ENCODE measurements at places on chromosomes 12 and 14.

DNA sequence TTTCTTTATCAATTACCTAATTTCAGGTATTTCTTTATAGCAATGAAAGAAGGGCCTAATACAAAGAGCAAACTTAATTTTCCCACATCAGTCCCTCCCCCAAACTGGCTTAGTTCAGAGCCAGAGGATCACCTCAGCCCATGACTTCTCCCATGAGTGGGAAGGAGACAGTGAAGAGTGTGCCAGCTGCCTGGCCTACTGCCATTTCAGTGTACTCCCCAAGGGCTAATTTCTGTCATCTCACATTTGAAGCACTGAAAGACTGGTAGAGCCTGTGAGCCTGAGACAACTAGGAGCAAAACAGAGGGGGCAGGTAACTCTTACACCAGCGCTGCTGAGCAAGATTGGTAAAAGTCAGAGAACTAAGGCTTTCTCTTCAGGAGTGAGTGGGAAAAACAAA is 29.1 kb upstream of the ADAM20 start:
- no peak for DNase-seq

DNA sequence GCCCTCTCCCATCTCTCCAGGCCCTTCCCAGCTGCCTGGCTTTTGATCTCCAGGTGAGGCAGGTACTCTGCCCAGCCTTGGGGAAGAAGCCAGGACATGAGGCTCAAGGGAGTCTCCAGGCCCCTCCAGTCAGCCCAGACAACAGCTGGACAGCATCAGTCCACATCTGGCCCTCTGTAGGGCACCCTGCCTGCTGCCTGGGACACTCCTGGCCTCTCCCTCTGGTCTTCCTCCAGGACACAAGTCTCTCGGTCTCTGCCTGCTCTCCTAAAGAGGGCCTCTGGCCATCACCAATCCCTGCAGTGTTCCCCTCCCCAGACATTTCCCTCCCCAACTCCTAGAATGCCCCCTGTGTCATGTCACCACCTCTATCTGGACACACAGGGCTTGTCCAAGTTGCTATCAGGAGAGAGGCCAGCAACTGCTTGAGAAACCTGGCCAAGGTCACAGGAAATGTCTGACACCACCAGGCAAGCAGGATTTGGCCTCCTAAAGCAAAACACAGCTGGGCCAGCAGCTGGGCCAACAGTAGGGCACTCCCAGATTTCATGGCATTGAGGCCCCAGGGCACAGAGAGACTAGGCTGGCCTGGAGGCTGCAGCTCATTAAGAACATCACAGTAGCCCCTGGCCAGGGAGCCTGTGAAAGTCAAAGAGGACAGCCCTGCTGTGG is 29.0 kb downstream of the LTBP2 start:
- no peak for DNase-seq

DNA sequence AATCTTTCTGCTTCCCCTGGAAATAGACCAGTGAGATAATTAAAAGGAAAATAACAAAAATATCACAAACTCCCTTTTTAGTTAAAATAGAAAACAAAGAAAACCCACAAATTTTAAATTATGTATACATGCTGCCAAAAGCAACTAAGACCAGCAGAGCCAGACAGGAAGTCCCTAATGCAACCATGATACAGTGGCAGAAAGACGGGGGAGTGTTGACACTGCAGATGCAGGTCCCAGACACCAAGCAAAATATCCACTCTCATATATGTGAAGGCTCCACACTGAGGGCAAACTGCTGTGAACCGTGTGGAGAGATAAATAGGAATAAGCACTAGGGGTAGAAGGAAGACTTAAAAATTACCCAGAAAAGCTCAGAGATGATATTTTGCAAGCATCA is 401.0 kb downstream of the BTG1 start:
- DNase-seq: no peak

GRCh38 chr14:58639842-58640484 is 2.2 kb downstream of the DACT1 start:
- peak; percentile 77 for DNase-seq

- DNase-seq: peak; percentile 87
Measured at GRCh38 chr12:124053851-124054250, 80.8 kb downstream of the ZNF664 start.

DNA sequence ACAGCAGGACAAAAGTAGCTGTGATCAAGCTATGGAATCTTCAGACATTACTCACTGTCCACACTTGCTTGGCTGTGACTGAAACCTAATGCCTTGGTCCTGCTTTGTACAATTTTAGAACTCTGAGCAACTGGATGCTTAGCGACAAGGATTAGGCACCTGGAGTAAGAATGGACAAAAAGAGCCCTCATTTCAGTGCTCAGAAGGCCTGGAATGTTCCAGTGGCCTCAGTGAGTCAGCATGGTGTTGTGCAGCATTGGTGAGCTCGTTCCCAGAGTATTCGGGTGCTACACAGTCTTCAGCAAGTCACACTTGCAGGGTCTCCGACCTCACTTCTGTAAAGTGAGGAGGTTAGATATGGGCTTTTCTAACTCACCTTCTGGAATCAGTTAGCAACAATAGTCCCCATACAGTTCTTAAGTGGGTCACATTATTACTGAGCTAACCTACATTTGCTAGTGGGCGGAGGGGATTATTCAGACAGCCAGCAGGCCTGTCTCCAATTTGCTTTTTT is 108.0 kb upstream of the MDM1 start:
- DNase-seq: peak; percentile 88

- no peak for DNase-seq
Measured at GRCh38 chr14:71803539-71804260, 128.5 kb upstream of the RGS6 start.

DNA sequence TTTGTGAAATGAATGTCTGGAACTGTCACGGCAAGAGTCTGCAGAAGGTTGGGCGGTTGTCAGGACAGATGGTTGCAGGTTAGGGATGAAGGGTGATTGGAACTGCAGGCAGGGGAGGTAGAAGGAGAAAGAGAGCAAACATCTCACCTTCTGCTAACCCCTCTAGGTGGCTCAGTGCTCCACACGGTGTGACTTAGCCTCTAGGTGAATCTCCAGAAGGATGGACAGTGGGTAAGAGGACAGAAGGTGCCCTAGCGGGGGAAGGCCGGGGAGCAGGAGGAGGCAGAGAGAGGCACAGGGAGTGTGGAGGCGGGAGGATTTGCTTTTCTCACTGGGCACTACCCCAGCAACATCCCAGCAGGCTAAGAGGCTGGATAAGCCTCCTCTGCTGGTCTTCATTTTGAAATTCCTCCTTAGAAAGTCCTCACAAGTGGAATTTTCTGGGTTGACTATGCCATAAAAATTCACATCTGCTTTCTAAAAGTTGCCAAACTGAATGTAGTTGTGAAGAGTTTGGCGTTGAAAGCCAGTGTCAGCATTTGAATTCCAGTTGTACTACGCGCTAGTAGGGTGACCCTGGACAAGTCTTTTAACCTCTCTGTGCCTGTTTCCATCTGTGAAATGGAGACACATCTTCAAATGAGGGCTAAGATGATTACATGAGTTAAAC is 10.7 kb upstream of the GPR68 start:
- peak; percentile 36 for DNase-seq

- DNase-seq: no peak
Measured at GRCh38 chr14:60768602-60769001, 34.0 kb downstream of the MNAT1 start.

GRCh38 chr12:128619263-128619662 is 204.5 kb downstream of the SLC15A4 start:
- peak; percentile 10 for DNase-seq

DNA sequence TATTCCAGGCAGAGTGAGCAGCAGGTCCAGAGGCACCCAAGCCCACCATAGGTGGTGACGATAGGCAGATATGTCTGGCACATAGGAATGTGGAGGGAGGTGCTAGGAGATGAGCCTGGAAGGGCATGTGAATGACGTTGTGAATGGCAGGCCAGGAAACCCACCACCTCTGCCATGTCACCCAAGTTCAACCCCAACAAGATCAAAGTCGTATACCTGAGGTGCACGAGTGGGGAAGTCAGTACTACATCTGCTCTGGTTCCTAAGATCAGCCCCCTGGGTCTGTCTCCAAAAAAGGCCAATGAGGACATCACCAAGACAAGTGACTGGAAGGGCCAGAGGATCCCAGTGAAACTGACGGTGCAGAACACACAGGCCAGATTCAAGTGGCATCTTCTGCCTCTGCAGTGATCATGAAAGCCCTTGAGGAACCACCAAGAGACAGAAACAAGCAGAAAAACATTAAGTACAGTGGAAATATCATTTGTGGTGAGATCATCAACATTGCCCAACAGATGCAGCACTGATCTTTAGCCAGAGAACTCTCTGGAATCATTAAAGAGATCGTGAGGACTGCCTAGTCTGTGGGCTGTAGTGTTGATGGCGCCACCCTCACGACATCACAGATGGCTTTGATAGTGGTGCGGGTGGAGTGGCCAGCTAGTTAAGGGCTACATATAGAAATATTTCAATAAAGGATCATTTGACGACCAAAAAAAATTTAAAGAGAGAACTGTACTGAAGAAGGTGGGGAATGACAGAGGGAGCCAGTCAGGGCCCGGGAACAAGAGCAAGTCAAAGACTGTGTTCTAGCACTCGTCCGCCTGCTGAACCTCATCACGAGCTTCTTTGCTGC is 99.7 kb downstream of the ZFP36L1 start:
- DNase-seq: no peak

DNA sequence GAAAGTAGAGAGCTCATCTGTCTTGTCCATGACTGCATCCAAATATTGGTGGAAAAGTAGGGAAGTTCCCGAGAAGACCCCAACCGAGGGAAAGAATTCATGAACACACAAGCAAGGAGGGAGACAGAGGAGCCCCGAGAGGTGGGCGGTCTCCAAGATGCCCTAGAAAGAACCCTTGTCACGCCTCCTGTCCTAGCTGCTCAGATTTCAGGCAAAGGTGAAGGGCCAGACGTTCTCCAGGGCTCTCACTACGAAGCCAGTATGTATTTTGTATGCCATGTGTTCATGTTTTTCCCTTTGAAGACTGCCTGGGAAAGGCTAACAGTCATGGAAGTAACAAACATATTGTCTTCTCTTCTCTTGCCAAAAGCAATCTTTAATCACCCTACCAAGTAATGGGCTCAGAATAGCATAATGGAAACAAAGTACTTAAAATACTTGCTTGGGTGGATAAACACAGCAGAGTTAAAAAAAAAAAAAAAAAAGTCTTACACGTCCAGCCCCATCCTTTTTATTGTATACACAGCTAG is 99.2 kb upstream of the TBX3 start:
- DNase-seq: no peak

- DNase-seq: no peak
Measured at GRCh38 chr14:92473969-92474535, 39.5 kb upstream of the RIN3 start.

- DNase-seq: peak; percentile 86
Measured at GRCh38 chr12:46219877-46220655, 48.8 kb downstream of the SLC38A1 start.

GRCh38 chr14:102499401-102500157 is 10.0 kb downstream of the ANKRD9 start:
- no peak for DNase-seq

DNA sequence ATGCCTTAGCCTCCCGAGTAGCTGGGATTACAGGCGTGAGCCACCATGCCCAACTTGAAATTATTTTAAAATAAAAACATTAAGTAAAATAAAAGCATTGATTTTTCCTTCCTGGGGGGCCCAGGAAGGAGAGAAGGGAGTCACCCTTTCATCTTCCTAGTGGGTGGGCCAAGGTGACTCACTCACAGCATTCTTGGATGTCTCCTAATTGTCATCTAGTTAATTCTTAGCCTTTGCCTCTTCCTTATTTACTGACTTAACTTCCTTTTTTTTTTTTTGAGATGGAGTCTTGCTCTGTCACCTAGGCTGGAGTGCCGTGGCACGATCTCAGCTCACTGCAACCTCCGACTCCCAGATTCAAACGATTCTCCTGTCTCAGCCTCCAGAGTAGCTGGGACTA is 29.2 kb downstream of the TMEM120B start:
- no peak for DNase-seq

GRCh38 chr12:75981247-75982168 is 50.1 kb downstream of the PHLDA1 start:
- no peak for DNase-seq

DNA sequence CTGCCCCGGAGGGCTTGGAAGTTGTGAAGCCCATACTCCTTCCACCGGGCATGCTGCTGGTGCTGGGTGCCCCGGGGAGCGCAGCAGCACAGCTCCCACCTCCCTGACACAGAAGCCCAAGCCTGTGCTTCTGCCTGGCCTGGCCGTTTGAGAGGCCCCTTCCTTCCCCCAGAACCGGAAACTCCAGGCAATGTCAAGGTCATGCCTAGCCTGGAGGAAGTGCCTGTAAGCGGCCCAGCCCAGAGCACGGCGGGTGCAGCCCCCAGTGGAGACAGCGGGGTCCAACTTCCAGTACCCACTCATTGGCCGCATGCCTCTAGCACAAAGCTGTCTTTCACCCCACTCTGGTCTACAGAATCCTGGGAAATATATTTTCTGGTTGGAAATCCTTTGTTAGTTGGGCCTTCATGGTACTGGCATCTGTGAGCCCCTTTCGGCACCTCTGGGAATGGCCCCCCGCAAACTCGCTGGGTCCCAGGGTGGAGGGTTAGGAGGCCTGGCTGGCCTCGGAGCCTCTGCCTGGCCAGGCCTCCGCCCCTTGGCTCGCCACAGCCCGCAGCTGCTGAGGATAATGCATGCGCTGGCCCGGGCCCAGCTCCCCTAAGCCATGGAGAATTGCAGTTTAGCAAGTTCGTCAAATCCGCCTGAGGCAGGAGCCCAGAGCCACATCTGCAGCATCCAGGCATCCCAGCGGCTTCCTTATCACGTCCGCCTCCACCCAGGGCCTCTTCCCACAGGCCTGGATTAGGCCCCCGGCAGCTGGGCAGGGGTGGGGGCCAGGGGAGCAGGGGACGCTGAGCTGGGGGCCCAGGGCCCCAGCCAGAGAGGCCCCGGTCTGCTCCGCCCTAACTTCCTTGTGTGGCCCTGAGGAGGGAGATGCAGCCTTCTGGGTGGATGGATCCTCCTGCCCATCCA is 48.9 kb upstream of the DLK1 start:
- peak; percentile 71 for DNase-seq

DNA sequence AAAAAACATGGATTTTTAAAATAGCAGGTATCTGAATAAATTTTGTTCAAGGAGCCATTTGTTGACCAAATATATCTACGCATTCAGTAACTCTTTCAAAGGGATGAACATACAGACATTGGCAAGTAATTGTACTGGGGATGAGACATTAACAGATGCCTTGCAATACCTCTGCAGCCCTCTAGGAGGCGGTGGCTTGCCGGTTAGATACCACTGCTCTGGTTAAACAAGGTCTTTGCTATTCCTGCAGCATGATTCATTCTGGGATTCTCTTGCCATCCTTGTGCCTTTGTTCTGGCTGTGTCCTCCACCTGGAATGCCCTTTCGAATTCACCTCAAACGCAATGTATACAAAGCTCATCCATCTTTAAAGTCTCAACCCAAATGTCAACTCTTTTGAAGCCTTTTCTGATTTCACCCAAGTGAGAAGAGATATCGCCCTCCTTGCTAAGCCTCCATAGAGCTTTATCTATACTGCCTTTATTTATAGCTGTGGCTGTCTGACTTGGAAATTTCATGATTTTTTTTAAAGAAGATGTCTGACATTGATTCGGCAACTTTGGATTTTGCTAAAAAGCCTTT is 131.0 kb upstream of the SRRM4 start:
- peak; percentile 80 for DNase-seq

GRCh38 chr14:29820785-29821184 is 106.9 kb downstream of the PRKD1 start:
- no peak for DNase-seq
